ENCODE measurements at places on chromosomes 1 and 21.

DNA sequence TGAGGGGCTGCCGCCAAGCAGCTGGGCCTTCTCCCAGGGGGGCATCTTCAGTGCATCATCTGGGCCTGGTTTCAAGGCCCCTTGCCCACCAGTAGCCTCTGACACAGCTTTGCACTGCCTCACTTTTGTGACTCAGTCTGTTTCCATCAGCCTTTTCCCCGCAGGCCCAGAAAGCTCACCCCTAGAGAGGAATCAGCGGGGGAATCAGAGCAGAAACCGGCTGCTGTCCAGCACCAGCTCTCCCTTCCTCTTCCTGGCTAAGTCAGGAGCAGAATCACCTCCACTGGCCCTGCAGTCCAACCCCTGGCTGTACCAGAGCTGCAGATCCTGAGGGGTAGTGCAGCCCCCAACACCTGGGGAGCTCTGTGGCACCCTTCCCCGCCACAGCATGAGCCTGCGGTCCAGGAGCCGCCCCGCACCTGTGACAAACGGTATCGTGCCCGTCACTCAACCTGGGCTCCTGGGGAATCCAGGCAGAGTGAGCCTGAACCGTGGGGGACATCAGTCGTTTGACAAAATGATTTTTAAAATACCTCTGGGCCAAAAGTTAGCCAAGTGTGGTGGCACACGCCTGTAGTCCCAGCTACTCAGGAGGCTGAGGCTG lies 83.3 kb upstream of the TMEM51 start:
- DNase-seq, result no peak

DNA sequence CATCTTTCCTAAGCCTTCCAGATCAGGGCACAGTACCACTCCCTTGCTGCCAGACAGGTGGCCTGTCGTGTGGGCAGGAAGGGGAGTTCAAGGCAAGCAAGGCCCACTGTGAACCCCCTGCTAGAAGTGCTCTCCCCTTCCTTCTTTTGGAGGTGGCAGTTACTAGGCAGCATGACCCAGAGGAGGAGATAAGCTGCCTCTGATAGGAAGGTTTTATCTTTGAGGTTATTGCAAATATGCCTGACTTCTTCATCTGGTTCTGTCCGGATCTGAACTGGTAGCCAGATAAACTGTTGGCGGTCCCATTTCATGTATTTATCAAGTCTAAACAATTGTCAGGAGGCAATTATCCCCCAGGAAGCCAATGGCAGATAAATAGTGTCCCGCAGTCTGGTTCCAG lies 198.2 kb upstream of the LMO4 start:
- DNase-seq, result no peak

DNA sequence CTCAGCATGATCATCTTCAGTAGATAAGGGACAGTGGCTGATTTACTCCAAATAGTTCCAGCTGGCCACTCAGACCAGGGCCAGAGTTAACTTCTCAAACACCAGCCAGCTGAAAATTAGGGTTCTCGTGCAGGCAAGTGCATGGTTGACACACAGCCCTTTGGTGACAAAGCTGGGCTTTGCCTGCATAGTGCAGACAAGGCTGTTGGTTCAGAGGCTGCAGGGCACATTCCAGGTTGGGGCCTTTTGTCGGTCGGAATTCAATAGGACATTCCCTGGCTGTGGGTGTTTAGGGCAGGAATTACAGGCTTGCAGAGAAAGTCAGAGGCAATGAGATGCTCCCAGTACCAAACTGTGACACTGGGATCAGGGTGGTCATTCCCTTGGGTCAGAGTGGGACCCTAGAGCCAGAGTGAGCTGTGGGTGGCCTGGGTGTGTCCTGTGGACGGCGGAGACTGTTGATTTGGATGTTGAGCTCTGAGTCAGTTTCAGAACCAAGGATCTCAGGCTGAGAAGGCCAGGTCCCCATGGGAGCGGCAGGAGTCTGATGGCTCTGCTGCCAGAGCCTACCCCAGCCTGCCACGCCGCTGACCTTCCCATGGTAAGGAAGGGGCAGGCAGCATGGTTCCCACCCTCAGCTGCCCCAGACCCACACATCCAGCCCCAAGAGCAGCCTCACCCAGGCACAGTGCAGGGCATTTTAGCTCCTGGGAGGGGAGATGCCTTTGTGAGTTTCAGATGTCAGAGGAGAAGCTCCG lies 56.2 kb downstream of the STUM start:
- DNase-seq, result no peak

- DNase-seq, result no peak
Observed at GRCh38 chr1:155931332-155932038, 2.7 kb downstream of the KHDC4 start.

- DNase-seq, result no peak
Observed at GRCh38 chr21:36205962-36206361, 49.3 kb downstream of the DOP1B start.

GRCh38 chr1:36136535-36136934 lies 11.5 kb upstream of the COL8A2 start:
- no peak for DNase-seq

DNA sequence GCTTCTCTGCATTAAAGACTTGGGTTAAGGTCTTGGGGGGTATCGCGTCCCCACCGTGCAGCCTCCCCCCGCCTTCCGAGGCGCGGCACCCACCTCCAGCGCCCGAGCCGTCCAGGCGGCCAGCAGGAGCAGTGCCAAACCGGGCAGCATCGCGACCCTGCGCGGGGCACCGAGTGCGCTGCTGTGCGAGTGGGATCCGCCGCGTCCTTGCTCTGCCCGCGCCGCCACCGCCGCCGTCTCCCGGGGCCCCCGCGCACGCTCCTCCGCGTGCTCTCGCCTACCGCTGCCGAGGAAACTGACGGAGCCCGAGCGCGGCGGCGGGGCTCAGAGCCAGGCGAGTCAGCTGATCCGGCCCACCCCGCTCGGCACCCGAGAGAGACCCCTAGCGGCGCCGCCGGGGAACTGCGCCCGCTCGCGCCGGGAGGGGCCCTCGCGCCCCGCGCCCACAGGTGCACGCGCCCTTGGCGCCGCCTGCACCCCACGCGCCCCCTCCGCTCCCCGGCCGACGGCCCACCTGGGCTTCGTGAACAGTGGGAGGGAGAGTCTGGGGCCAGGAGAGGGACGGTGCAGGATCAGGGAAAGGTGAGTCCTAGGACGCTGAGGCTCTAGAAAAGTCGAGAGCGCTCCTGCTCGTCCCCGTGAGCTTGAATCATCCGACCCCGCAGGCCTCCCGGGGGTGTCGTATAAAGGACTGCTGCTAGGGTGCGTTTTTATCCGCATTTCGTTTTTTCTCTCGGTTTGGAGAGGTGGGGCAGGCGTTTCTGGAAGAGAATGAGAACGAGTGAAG lies at the start of gene APP:
Gene APP, minus strand, starts transcription at position 300 of the 787 bp plus-strand sequence. Its CDS starts 150 bp downstream, at position 150.
- peak; percentile 75 for DNase-seq

DNA sequence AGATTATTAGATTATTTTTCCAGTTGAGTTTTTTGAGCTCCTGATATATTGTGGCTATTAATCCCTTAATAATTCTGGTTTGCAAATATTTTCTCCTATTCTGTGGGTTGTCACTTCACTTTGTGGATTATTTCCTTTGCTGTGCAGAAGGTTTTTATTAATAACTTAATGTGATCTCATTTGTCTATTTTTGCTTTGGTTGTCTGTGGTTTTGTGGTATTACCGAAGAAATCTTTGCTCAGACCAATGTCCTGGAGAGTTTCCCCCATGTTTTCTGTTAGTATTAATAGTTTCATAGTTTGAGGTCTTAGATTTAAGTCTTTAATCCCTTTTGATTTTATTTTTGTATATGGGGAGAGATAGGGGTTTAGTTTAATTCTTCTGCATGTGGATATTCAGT lies 7.1 kb upstream of the TBX19 start:
- no peak for DNase-seq

GRCh38 chr1:234977875-234978396 lies 150.7 kb downstream of the TOMM20 start:
- DNase-seq, result no peak

GRCh38 chr1:43536196-43536863 lies 5.6 kb downstream of the PTPRF start:
- DNase-seq, result no peak

DNA sequence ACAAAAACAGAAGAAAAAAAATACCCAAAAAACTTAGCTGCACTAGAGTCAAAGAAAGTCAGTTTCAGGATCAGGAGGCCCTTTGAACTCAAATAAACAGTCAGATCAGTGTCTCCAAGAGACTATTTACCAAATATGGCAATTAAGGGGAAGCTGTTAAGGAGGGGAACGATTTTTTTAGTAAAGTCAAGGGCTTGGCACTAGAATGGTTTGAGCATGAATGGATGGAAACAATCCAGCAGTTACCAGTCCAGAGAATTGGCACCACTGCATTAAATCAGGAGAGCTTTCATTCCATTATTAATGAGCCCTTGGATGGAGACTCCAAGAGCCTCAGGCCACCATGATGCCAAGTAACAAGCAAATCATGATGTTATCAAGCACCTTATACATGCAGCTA lies 7.2 kb downstream of the TRAPPC3 start:
- no peak for DNase-seq

- DNase-seq, result no peak
Observed at GRCh38 chr1:206754011-206754410, 16.6 kb upstream of the IL19 start.

DNA sequence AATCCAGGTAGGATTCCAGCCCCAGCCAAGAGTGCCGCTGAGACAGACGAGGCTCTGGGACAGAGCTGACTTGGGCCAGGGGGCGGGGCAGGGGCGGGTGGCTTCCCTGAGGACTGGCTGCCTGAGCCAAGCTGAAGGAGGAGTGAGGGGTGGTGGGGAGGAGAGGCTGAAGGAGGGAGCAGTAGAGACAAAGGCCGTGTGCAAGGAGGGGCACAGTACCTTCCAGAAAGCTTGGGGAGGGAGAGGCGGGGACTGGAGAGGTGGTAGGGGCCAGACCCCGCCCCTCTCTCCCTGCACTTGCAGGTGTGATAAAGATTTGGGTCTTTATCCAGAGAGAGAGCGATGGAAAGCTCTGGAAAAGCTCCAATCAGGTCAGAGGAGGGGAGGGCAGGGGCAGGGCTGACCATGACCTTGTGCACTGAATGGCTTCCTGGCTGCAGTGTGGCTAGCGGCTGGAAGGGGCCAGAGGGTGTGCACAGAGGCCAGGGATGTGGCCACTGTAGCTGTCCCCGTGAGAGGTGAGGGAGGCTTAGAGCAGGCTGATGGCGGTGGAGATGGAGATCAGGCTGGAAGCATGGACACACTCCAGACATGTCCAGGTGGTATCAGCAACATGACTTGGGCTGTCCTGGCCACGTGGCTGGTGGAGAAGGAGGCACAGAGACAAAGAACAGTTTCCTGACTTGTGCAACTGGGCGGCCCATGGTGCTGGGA lies 6.7 kb upstream of the EPHA8 start:
- no peak for DNase-seq

DNA sequence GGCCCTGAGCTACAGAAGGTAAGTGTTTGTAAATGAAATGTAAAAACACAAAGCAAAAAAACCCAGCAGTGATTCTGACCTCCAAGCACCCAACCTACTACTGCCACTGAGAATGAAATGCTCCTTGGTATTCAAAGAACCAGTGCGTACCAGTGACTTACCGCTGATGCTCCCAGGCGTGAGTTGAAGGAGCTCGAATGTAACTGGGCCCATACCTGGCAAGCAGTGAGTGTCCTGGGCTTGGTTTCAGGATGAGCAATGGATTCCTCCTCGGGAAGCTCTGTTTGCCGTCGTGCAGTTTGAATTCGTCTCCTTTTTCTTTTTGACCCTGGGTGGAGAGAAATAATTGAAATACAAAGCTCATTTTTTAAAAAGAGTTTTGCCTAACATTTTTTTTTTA lies 121.9 kb downstream of the ATG4C start:
- DNase-seq, result no peak

GRCh38 chr1:207878939-207879338 lies 32.0 kb downstream of the CD34 start:
- DNase-seq, result no peak

DNA sequence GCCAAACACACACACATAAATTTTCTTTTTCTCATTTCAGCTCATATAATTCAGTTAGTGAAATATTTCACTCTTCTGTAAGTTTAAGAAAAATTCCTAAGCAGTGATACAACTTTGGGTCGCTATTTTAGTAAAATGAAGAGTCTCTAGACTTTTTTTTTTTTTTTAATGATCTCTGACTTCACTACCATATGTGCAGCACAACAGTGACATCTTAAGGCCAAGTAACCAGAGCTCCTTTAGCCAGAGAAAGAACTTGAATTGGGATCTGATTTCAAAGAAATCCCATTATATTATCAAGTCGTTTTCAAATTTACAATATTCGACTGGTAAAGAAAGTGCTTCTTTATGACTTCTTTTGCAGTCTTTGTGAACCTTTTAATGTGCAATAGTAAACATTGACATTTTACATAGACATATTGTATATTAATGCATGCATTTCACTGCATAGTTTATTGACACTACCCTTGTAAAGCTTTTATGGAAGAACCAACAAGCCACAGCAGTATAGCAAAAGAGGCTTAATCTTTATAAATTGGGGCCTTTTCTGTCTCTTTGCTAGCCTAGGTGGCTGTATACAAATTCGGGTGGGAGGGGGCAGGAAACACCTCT lies 62.2 kb downstream of the LRRC40 start:
- no peak for DNase-seq

GRCh38 chr1:28259934-28260802 lies 850 bp downstream of the SESN2 start:
- DNase-seq, result no peak

GRCh38 chr1:185498207-185498606 lies 181.2 kb upstream of the IVNS1ABP start:
- DNase-seq, result no peak

GRCh38 chr1:167605576-167605975 lies 24.5 kb upstream of the RCSD1 start:
- DNase-seq, result no peak

GRCh38 chr21:45016406-45017038 lies 57.9 kb upstream of the ADARB1 start:
- no peak for DNase-seq

DNA sequence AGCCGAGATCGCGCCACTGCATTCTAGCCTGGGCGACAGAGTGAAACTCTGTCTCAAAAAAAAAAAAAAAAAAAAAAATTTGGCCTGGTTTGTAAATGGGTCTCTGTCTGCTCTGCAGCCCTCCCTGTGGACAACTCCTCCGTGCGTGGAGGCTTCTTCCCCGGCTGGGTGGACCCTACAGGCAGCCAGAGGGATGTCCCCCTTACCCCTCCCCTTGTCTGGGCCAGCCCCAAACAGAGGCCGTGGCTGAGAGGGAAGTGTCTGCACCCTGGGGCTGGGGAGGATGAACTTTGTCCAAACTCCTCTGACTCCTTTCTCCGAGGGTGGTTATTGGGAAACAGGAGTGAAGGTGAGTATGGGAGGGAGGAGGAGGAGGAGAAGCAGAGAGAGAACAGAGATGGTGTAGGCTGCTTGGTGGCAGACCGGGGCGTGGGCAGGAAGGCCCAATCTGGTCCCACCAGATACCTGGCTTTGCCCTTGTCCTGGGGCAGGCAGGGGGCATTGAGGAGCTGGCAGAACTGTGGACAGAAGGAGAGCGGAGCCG lies 61.3 kb downstream of the UBIAD1 start:
- no peak for DNase-seq

Measured in stimulated activated CD4-positive, alpha-beta T cell treated with anti-CD3 and anti-CD28 coated beads, TNF-alpha, amount 100 ng/mL, for 48 hours (primary cell).